ENCODE measurements at places on chromosomes 5 and 9. TPM values are rescaled to one million over a fixed set of nuclear protein-coding genes. Genes with fewer than 3 reads are reported as not detected.

BHMT2 gene
- not detected for total RNA-seq

GRCh38 chr9:36479101-36479500 lies 79.0 kb upstream of the RNF38 start:
- H3K4me1 ChIP-seq: peaks cover 3% of the 10 kb centered on the region
- no peaks in the 10 kb centered on the region for H3K36me3 ChIP-seq
- no peaks in the 10 kb centered on the region for H3K27me3 ChIP-seq
- no peak overlapping the region for H3K27ac ChIP-seq

GRCh38 chr5:164636456-164636855 lies 1131.0 kb downstream of the MAT2B start:
- H3K27me3 ChIP-seq: no peaks in the 10 kb centered on the region
- H3K4me3 ChIP-seq: no peak overlapping the region
- no peaks in the 10 kb centered on the region for H3K36me3 ChIP-seq
- DNase-seq: no peak
- no peaks in the 10 kb centered on the region for H3K4me1 ChIP-seq

- H3K27me3 ChIP-seq: no peaks in the 10 kb centered on the region
- peaks cover 32% of the 10 kb centered on the region for H3K4me1 ChIP-seq
- H3K36me3 ChIP-seq: no peaks in the 10 kb centered on the region
- peak overlapping the region; percentile 7 for H3K27ac ChIP-seq
Measured at GRCh38 chr5:148928141-148928540, 101.7 kb downstream of the ADRB2 start.

- H3K27ac ChIP-seq: no peak overlapping the region
- no peaks in the 10 kb centered on the region for H3K27me3 ChIP-seq
- peaks cover 4% of the 10 kb centered on the region for H3K4me1 ChIP-seq
- H3K4me3 ChIP-seq: no peak overlapping the region
Measured at GRCh38 chr9:137391411-137391754, 31.6 kb downstream of the EXD3 start.

Measured in HFFc6 (cell line).